Tibial nerve (tissue), 4 donors: ENCODE measurements at places on chromosomes 16 and 17. TPM values are rescaled to one million over a fixed set of nuclear protein-coding genes. Genes with fewer than 3 reads are reported as not detected.

- no peak for DNase-seq
These were observed 75.2 kb upstream of the CIBAR2 start for GRCh38 chr16:85187447-85187846.

GRCh38 chr17:73308017-73308823 is 3.6 kb downstream of the CDC42EP4 start:
- DNase-seq, result peak; percentile 56

GRCh38 chr17:5772720-5773119 is 188.4 kb upstream of the NLRP1 start:
- no peak for DNase-seq

DNA sequence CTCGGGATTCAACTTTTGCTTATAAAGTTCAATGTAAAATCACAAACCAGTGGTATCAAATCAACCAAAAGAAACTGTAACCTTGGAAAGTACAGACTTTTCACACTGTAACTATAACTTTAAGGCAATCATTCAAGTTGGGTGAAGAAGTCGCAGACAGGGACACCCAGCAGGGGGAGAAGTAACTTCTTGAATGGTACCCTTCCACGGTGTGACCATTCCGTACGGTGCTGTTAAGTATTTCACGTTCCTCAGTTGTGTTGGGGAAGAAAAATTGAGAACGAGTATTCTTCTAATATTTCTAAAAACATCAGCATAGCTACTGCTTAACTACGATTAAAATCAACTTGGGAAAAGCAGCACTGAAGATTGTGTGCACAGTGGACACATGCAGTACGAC is 55.8 kb downstream of the MYH10 start:
- no peak for DNase-seq

Gene AATK
- total RNA-seq, result 373 TPM

DNA sequence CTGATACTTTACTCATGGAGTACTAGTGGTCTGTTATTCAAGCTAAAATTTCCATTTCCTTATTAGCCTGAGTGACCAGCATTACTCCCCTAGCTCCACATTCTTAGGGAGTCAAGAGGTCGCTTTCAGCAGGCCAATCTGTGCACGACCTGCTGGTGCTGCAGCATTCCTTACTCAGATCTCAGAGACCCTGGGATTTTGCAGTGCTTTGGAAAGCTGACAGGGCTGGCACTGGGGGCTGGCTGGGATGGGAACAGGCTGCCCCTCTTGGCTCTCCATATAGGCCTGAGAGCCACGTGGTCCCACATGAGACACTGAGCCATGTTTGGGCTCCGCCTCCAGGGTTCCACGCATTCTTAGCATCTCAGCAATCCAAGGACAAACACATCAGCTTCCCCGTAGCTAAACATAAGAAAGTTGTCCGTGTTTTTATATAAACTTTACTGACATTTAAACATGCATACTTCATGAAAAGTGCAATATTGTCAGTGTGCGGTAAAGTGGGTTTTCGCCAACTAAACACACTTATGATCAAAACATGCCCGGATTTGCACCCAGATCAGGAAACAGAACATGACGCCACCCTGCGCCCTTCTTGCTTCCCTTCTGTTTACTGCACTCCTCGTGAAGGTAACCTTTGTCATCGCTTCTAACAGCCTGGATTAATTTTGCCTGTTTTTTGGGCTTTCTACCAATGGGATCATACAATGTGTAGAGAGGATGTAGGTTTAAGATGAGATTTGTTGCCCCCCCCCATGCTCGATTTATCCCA is 254.5 kb upstream of the CACNG5 start:
- DNase-seq, result no peak
